ENCODE measurements at places on chromosomes 16 and 17.

DNA sequence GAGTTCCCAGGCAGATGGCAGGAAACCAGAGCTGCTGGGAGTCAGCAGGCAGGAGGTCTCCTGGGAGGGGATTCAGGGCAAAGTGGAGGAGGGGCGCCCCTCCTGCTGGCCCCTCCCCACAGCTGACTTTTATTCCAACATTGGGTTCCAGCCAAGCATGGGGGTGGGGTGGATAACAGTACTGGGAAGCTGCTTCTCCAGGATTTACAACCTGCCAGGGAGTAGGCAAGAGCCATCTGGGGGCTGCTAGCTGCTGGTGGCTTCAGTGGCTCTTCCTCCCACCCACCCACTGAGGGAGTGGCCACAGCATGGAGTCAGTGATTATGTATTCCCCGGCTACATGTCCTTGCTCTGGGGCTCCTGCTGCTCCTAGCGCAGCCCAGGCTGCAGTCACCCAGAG lies 36.8 kb downstream of the TMEM132E start:
- no peak for DNase-seq

DNA sequence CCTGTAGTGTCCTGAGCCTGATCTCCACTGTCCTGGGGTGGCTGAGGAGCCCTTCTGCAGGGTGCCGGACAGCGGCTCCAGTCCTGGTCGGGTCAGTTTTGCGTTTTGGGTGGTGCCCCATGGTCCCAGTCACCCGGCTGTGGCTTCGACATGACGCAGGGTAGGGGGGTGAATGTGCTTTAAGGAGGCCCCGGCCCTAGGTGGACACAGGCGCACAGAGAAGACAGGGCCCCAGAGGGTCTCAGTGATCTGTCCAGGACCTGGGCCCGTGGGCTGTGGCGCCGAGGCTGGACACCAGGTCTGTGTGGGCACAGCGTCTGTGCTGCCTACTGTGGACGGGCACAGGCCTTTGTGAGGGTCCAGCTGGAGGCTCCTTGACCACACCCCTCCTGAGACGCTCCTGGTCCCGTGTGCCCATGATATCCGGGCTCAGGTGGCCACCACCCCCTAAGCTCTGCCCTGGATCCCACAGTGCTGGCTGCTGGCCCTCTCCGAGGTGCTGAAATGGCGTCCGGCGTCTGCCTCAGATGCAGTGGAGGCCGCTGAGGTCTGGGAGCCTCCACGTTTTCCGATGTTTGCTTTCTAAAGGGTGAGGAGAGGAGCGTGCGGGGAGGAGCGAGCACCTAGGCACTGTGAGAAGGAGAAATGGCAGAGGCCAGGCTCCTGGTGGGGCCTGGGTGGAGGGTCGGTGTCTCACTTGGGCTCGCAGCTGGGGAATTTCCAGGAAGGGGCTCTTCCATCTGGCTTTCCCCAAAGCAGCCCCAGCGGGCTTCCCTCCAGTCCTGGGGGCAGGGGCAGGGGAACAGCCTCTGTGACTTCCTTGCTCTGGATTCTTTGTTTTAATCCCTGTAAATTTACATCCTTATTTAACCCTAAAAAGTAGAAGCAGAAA lies 56.1 kb upstream of the ACSF3 start:
- peak; percentile 30 for DNase-seq

DNA sequence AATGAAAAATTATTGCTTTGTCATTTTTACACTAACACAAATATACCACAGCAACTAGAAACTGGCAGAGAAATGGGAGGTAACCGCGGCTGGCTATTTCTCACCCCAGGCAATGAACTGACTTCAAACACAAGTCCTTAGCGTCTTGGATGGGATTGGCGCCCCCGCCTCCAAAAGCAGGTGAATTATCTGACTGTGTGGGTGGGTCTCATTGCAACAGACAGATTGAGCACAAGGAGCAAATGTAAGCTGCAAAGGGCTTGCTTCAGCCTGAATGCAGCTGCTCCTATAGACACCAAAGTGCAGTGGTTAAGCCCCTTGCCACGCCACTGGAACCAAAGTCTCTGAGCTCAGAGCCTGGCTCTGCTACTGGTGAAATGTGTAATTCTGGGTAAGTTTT lies 225.0 kb downstream of the XYLT1 start:
- DNase-seq, result no peak

- DNase-seq, result no peak
Measured at GRCh38 chr17:80035687-80035936, at the start of gene TBC1D16. TSS of gene TBC1D16 (minus strand) at chr17:80035872. CDS start at chr17:80013547, 22,325 bp downstream.

GRCh38 chr17:38541281-38541680 lies 64.5 kb downstream of the SRCIN1 start:
- DNase-seq, result no peak

DNA sequence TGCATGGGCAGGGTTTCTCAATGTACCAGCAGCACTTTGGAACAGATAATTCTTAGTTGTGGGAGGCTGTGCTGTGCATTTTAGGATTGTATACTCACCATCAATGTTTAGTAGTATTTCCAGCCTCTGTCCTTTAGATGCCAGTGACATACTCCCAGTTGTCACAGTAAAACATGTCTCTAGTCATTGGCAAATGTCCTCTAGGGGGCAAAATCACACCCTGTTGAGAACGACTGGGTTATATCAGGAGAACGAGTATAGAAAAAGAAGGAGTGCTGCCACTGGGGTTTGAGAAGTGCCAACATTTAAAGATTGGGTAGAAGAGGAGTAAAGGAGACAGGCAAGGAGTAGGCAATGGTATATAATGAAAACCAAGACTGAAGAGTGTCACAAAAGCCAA lies 37.9 kb upstream of the SMIM36 start:
- no peak for DNase-seq

GRCh38 chr16:75216127-75216526 lies 2.7 kb upstream of the CTRB1 start:
- no peak for DNase-seq

DNA sequence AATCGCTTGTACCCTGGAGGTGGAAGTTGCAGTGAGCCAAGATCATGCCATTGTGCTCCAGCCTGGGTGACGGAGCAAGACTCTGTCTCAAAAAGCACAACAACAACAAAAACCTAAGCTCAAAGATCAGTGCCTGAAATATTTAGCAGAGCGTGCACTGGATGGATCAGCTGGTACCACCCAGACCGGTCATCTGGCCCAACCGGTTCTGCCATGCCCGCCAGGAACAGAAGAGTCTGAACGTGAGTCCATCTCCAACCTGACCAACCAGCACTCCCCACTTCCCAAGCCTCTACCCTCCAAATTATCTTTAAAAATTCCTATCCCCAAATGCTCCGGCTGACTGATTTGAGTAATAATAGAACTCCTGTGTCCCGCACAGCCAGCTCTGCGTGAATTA lies 1.5 kb upstream of the UQCC4 start:
- no peak for DNase-seq

DNA sequence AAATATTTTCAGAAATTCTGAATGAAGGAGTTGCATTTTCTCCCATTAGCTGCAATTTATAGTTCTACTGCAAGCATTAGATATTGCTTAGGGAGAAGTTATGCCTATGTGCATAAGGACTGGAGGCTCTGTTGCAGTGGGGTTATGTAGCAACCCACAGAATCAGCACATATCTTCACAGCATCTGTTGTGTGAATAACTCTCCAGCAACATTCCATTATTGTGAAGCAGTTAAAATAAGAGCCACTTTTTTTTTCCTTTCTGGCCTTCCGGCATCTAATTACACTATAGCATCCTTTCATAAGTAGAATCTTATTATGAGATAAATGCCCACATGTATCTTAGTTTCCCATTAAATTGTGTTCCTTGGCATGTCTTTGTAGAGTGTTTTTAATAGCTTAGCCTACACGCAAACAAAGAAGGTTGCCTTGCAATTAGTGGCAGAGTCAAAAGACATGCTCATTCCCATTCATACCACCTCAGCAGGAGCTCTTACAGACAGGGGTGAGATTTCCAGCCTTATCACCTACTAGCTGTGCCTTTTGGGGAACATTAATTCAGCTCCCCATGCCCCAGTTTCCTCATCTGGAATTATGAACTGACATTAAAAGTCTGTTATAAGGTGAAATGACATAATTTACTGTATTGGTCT lies 596.0 kb upstream of the GOT2 start:
- no peak for DNase-seq

GRCh38 chr17:81576621-81577277 lies 24.6 kb upstream of the FAAP100 start:
- no peak for DNase-seq

DNA sequence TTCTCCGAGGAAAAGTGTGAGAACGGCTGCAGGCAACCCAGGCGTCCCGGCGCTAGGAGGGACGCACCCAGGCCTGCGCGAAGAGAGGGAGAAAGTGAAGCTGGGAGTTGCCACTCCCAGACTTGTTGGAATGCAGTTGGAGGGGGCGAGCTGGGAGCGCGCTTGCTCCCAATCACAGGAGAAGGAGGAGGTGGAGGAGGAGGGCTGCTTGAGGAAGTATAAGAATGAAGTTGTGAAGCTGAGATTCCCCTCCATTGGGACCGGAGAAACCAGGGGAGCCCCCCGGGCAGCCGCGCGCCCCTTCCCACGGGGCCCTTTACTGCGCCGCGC lies at the start of gene ERBB2:
ERBB2 (plus strand) TSS at position 247 of the 330 bp plus-strand sequence. CDS start 175 bp downstream, outside the sequence.
- no peak for DNase-seq

GRCh38 chr16:49832177-49832576 lies 23.7 kb downstream of the ZNF423 start:
- no peak for DNase-seq

GRCh38 chr17:7191571-7192270 lies 12.6 kb upstream of the ASGR1 start:
- peak; percentile 39 for DNase-seq

DNA sequence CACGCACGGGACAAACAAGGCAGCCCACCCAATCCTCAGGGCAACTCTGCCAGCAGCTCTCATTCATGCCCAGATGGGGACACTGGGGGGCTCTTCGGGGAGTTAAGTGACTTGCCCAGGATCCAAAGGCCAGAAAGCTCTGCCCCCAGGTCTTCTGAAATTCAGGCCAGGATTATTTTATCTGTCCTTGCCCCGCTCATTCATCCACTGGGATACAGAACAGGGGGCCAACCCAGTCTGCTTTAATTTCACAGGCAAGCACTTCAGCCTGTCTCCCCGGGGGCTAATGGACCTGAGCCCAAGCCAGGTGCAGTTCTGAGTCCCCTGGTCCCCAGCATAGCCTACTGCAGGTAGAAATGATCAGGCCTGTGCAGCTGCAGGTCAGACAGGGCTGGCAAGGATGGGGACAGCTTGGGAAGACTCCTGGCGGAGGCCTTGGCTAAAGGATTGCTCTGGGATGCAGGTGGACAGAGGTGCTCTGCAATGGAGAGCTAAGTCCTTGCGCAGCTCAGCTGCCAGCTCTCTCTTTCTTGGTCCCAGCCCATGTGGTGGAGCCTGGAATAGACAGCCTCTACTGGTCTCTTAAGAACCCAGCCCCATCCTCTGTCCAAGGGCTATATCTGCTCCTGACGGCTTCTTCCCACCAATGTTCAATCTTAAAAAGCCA lies 766 bp upstream of the B3GNT9 start:
- no peak for DNase-seq

GRCh38 chr17:61635913-61636432 lies 45.0 kb upstream of the NACA2 start:
- DNase-seq, result peak; percentile 51

DNA sequence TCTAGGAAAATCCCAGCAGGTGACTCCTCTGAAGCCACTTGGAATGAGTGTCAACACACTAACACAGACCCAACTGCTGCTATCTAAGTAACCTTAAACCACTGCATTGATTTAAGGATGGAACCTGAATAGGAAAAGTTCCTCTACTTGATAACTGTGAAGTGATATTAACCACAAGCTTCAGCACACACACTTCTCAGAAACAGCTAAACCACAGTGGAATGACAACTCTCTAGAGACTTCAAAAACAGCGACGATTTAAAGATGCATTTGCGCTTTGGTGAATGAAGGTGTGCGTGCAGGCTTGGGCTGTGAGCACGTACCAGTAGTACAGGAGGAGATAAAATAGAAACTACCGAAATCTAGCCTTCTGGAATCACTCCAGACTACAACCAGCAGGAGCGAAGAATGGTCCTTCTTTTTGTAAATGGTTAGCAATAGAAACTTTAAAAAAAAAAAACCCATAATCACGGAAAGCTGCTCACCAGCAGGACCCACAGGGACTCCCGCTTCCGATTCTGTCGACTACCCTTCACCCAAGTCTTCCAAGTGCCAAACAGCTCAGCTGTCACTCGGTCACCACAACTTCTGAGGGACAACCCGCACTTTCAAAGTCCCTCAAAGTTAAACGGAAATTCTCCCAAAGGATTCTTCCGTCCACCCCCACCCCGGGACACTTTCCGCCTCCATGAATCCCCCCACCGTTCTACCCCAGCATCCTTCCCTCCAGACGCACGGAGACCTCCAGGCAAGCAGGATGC lies 137.7 kb upstream of the CORO6 start:
- peak; percentile 54 for DNase-seq

DNA sequence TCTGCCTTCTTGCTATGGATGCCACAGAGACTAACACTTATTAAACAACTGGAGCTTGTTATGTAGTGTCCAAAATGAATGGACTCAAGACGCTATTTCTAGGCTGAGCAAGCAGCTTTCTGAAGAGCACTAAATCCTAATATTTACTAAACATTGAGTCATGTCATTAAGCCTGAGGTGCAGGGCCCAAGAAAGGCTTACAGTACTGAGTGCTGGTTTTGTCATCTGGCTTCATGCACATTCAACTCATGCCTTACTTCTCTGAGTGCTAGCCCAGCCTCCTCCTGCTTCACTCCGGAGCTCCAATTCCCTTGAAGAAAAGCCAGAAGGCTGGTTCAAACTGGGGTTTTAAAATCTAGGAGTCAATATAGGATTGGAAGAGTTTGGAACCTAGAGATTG lies 363.3 kb upstream of the CDH5 start:
- DNase-seq, result no peak

GRCh38 chr16:71700831-71701230 lies 23.7 kb downstream of the PHLPP2 start:
- DNase-seq, result no peak

DNA sequence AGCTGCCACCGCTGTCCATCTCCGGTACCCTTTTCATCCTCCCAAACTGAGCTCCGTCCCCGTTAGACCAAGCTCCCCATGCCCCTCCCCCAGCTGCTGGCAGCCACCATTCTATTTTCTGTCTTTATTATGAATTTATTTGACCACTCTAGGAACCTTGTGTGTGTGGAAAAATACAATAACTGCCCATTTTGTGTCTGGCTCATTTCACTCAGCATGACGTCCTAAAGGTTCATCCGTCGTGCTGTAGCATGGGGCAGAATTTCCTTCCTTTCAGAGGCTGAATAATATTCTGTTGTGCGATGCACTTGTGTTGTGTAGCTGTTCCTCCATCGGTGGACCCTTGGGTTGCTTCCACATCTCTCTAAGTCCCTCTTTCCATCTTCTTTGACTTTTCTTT lies 263.1 kb downstream of the SEC14L1 start:
- no peak for DNase-seq

GRCh38 chr17:4019275-4019674 lies 55.0 kb upstream of the ATP2A3 start:
- no peak for DNase-seq

Measured in stimulated activated CD4-positive, alpha-beta T cell treated with anti-CD3 and anti-CD28 coated beads, Interleukin-2, amount 100 ng/mL, for 24 hours (primary cell).